ENCODE measurements at places on chromosomes 6 and 20. TPM values are rescaled to one million over a fixed set of nuclear protein-coding genes. Genes with fewer than 3 reads are reported as not detected.

The CARMIL1 gene
- total RNA-seq: 1.9 TPM

The VTA1 gene
- 43.5 TPM for total RNA-seq

The RNF5 gene
- total RNA-seq: 47.0 TPM

The PHF10 gene
- total RNA-seq: 48.4 TPM

The ADAT2 gene
- total RNA-seq: 19.5 TPM

The OR2B6 gene
- not detected for total RNA-seq

The RNF182 gene
- not detected for total RNA-seq

The ATP6V1G2 gene
- total RNA-seq: 1.4 TPM

The AVP gene
- not detected for total RNA-seq
